Kidney tubule cell (primary cell): ENCODE measurements at places on chromosomes 16 and 17.

GRCh38 chr17:69235338-69236058 lies 6.9 kb upstream of the ABCA10 start:
- peak; percentile 74 for DNase-seq

DNA sequence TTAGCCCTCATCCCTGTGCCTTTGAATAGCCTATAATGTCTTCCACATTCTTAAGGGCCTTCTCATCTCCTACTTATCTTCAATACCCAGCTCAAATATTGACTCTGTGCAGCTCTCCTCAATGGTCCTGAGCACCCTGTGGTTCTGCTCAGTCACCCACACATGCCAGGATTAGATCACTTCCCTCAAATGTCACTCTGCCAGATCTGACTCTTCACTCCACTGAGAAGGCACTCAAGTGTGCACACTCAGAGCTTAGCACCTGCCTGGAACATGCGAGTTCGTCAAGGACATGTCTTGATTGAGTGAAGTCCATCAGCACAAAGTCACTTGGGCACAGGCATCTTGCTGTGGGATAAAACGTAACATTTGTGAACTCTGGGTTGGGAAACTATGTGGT lies 404.8 kb downstream of the CDH13 start:
- peak; percentile 57 for DNase-seq

- no peak for DNase-seq
Measured at GRCh38 chr16:51682905-51683304, 531.8 kb upstream of the SALL1 start.

DNA sequence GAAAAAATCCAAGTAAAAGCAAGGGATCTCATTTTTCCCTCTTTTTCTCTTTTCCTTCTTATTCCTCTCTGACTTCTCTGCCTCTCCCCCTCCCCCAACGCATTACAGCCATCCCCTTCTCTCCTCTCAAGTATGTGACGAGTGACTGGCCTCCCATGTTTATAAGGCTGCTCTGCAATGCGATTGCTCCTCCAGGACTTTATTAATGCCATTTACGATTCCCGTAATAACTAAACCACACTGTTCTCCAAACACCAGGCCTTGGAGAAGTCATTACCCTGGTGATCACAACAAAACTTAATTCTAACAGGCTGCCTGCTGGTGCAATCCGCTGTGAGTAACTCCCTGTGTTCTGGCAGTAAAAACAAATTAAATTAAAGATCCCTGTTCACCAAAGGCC lies 88.8 kb downstream of the HS3ST3B1 start:
- no peak for DNase-seq

DNA sequence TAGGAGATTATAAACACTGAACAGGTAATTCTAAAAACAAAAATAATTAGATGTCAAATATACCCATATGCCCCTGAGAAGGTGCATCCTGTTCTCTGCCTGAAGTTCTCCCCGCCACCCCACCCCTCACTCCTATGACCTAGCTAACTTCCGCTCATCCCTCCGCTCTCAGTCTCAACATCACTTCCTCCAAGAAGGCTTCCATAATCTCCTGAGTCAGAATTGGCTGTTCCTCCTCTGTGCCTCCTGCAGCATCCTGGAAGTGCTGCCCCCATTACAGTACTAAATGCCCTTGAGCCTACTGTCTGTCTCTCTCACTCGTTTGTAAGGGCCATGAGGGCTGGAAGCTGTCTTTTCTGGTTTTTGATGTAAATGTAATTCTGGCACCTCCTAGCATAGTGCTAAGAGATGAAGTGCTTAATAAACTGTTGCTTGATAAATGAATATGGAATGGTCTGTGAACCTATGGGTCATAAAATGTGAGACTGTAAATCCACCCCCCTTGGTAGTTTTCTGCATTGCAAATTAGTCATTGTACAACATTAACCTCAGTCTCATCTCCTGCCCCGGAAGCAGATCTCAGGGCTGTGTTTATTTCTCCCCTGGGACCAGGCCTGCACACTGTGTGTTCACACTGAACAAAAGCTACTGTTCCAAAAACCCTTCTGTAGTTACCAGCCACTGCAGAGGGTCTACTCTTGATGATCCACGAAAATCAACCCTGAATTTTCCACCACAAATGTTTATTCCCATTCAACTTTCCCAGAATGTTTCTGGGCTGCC lies 3.9 kb upstream of the MYO1D start:
- DNase-seq, result no peak
